AG10803 (cell line): ENCODE measurements at places on chromosomes 7 and 10.

DNA sequence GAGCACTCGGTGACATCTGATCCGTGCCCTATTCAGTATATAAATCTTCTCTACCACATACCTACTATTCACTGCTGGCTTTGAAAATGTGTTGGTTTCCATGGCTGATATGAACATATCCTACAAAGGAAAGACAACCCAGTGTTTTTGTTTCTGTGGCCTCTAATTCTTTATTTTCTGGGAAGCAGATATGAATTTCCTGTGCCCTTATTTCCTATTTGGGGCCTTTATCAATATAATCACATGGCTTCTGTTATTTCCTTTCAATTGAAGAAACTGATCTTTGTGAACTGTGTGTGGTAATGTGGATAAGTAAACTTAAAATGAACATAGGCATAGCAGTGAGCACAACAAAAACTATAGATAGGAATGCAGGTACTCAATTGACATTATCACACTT lies 10.6 kb downstream of the CCNJ start:
- no peak for DNase-seq

- DNase-seq, result no peak
These were observed 175.4 kb downstream of the GRID1 start for GRCh38 chr10:86191166-86191565.

- DNase-seq, result peak; percentile 16
These were observed 119.4 kb downstream of the COL28A1 start for GRCh38 chr7:7416031-7416858.

- no peak for DNase-seq
These were observed 11.7 kb upstream of the ZNF862 start for GRCh38 chr7:149826344-149827088.

GRCh38 chr10:86536294-86536861 lies 14.8 kb upstream of the WAPL start:
- DNase-seq, result no peak

- DNase-seq, result no peak
These were observed 8.0 kb downstream of the LRRN3 start for GRCh38 chr7:111098926-111099250.

GRCh38 chr7:102933763-102934162 lies 21.0 kb downstream of the LRRC17 start:
- DNase-seq, result peak; percentile 96

DNA sequence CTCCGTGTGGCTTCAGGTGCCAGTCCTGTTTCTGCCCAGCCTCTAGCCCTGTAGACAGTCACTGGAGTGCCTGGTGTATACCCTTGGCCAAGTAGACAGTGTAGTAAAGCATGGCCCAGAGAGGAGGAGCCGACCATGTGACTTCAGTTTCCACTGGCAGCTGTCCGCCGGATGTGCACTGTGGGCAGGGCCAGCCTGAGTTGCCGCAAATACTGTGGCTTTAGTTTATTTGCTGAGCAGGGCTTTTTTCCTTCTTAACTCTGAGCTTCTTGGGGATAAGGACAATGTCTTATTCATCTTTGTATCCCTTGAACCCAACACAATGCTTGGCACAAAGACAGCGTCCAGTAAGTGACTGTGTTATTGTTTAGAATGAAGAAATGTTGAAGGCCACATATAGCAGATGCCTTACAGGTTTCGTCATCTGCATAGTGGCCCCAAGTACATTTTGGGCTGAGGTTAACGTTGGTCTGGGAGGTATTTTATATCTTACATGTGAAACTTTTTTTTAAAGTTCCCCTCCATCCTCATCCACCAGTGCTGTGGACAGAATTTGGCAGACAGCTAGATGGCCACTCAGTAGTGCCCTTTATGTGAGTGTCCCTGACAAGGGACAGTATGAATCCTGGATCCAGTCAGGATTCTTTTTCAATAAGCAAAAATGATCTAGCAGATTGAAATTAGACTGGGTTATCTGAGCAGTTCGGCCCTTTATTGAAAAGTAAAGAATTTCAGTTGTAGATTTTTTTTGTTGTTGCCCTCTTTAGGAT lies 40.6 kb downstream of the CYP17A1 start:
- peak; percentile 63 for DNase-seq

GRCh38 chr7:143499246-143499645 lies 21.6 kb downstream of the TAS2R41 start:
- peak; percentile 60 for DNase-seq

GRCh38 chr10:72259491-72260238 lies 14.1 kb upstream of the DDIT4 start:
- peak; percentile 70 for DNase-seq

DNA sequence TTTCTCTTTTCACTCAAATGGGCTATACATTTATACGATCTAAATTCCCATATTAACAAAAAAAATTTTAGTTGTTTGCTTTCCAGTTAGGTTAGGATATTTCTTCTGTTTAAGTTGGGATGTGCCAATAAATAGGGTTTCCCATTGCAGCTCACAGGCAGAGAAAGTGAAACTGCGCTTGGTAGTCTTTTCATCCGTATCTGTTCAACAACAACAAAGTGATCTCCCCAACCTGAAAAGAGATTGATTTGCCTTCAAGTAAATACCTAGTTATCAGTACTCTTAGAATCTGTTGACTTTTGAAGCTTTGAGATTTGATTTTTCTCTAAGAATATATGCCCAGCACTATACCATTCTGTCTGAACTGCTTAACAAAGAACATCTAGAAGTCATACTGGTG lies 143.4 kb downstream of the DYNC1I1 start:
- no peak for DNase-seq

GRCh38 chr10:109062371-109062770 lies 860.9 kb downstream of the XPNPEP1 start:
- DNase-seq, result peak; percentile 17
